Umbilical cord (tissue), 2 donors: ENCODE measurements at places on chromosomes 3 and 15.

GRCh38 chr3:160725338-160725737, 30.7 kb upstream of the PPM1L start:
- no peak for DNase-seq

GRCh38 chr3:8597219-8597853, 47.3 kb downstream of the SSUH2 start:
- DNase-seq, result peak; percentile 54

DNA sequence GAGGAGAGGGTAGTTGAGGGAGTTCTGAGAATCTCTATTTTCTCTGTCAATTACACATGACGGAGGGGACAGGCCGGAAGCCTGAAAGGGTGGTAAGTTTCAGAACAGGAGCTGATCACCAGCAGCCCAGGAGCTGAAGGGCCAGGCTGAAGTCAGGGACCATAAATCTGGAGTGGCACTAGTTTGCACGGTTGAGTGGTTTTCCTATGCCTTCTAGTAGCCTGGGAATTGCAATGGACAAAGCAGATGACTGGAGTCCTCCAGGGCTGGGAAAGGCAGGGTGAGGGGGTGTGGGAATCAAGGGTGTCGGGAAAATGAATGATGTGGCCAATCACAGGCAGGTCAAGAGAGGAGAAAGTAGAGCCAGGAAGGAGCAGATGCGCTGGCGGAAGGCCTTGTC, 72.5 kb downstream of the MAGEF1 start:
- DNase-seq, result no peak

DNA sequence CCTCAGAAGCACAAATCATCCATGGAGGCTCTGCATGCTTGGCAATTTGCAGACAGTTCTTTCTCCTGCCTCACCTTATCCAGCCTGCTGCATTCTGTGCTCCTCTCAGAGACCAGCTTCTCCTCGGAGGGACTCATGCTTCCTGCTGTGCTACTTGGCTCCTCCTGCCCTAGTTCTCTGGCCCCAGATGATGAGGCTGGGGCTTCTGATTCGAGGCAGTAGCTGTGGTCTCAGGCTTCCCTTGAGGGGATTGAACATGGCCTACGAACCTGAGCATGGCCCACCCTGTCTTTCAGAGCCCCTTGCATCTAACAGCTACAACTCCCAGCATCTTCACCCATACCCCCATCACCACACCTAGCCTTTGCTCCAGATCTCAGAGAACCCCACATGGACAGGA, 6.7 kb downstream of the VIPR1 start:
- DNase-seq, result no peak

GRCh38 chr15:60539016-60539415, 60.1 kb upstream of the ICE2 start:
- DNase-seq, result peak; percentile 25

DNA sequence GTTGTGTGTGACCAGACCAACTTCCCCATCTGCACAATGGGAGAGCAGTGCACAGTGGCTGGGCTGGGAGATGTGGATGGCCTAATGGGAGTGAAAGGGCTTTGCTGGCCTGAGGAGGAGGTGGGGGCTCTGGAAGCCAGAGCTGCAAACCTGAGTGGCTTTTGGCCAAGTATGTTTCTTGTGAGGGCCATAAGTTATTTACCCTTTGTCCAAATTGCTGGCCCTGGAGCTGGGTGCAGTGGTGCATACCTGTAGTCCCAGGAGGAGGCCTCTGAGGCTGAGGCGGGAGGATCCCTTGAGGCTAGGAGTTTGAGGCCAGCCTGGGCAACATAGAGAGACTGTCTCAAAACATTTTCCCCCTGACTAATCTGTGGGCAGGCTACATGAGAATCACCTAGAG, 129.1 kb downstream of the WNT7A start:
- no peak for DNase-seq

GRCh38 chr15:93865586-93865985, 365.8 kb upstream of the MCTP2 start:
- no peak for DNase-seq

DNA sequence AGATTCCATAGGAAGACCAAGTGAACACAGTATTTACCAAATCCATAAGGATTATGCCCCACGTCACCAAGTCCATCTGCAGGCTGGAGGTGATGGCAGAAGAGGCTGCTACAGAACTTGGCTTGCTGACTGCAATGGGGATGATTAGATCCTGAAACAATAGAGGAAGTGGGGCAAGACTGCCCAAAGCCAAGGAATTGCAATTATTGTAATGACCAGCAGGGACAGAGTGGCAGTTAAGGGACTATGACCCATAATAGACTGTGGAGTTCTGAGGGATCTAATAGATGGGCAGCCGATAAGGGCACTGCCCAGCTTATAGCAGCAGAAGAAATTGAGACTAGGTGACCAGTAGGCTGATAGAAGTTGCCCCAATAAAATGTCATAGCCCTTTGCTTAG, 108.4 kb downstream of the MINAR1 start:
- no peak for DNase-seq

DNA sequence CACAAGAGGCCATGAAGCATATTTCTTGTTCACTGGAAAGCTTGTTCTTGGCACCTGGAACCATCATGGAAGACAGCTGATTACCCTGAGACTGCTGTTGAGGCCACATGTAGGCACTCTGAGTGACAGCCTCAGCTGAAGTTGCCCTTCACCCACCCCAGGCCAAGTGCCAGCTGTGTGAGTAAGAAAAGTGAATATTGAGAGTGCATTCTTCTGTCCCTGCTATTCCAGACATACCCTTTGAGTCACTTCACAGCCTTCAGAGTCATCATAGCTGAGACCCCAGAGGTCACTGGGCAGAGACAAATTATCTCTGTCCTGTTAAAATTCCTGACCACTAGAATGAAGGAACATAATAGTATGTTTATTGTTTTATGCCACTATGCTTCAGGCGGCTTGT, 79.6 kb downstream of the NFKBIZ start:
- DNase-seq, result no peak

DNA sequence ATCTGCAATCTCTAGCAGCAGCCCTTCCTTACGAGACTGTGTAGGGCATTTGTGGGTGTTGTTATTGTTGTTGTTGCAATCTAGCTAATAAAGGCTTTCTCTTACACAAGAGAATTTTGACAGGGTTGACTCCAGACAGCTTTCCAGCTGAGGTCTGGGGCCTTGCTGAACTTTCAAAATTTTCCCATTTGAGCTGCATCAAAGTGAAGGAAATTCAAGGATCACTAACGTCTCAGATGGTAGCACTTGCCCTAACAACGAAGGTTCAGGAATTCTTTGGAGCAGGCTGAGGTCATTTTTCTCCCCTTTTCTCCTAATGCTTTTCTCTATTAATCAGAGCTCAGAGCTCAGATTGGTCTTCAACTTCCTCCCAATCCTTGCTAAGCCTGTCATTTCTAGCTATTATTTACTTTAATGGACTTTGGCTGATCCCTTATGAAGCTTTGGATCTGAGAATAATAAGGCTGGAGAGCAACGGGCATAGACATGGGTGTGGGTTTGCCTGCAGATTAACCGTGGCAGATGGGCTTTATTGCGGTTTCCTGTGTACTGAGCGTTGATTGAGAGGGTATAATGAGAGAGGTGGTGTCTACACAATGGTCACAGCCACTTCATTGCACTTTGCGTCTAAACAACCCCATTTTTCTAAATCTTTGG, 614.0 kb upstream of the AGTR1 start:
- no peak for DNase-seq

- DNase-seq, result no peak
These were observed 364.4 kb upstream of the MCTP2 start for GRCh38 chr15:93866948-93867347.

DNA sequence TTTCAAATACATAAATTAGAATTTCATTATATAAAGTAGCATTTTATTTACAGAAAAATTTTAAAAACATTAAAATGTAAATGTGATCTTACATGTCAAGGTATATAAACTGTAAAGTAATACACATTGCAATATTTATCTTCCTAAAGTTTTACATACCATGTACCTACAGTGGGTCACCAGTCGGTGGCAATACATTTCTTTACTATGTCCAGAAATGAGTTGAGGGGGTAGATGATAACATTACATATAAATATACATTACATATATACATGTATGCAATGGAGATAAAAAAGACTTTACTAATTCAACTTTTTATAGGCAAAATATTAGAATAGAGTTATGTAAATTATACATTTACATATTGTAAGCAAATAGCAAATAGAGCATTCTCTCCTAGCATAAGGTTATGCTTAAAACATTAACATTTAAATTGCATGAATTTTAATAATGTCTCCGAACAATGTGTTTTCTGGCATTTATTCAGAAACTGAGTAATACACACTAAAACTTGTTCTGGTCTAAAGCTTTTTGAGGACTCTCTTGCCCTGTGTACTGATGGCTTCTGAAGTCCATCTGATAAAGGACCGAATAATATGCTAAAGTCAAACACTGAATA, 93.3 kb upstream of the NLGN1 start:
- DNase-seq, result no peak

- DNase-seq, result peak; percentile 66
These were observed 15.7 kb downstream of the VPS18 start for GRCh38 chr15:40909662-40910630.

DNA sequence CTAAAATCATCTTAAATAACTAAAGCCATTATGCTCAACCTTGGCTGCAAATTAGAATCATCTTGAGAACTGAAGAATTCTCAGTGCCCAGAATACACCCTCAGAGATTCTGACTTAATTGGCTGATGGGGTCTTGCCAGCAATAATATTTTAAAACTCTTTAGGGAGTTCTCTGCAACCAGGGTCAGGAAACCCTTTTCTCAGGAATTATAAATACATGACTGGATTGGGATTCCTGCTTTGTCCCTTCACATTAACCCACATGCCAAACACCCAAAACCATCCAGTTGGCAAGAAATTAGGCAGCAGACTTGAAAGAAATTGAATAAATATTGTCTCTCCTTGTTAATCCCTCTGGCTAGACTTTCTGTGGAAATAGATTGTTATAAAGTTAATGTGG, 482.3 kb upstream of the NECTIN3 start:
- DNase-seq, result no peak

DNA sequence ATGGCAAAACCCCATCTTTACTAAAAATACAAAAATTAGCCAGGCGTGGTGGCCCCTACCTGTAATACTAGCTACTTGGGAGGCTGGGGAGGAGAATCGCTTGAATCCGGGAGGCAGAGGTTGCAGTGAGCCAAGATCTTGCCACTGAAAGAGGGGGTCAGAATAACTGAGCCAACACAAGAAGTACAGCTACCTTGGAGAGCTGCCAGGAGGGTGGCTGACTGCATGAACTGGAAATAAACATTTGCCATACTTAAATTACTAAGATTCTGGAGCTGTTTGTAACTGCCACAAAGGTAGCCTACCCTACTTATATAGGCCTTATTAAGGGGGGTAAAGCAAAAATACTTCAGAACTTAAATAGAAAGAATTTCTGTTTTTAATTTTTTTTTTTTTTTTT, 15.4 kb upstream of the PIK3CB start:
- DNase-seq, result no peak

DNA sequence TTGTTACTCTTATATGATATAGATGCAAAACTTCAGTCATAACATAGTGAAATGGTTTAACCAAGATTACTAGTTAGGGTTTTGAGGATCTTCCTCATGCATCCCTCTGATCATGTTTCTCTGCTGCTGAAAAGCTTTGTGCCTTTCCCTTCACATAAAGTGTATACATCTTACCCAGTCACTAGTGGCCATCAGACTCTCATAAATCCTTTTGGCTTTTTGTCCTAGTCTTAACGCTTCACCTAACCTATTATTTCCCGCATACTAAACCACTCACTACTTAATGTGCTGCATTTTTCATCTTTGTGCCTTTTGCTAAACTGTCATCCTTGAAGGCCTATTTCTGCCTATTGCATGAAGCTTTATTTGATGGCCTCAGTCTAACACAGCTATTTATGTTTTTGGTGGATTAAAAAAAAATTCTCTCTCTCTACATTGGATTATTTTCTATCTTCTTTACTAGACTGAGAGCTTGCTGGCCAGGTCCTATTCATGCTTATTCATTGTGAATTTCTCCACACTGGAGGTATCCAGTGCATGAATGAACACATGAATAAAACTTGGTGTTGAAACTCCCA, 717.6 kb upstream of the GOLIM4 start:
- no peak for DNase-seq

- DNase-seq, result no peak
These were observed 94.2 kb upstream of the PSMD6 start for GRCh38 chr3:64117483-64117882.

- DNase-seq, result no peak
These were observed 42.3 kb downstream of the SLC12A1 start for GRCh38 chr15:48248414-48248813.

GRCh38 chr15:50675535-50676144, 11.0 kb downstream of the TRPM7 start:
- DNase-seq, result peak; percentile 60

DNA sequence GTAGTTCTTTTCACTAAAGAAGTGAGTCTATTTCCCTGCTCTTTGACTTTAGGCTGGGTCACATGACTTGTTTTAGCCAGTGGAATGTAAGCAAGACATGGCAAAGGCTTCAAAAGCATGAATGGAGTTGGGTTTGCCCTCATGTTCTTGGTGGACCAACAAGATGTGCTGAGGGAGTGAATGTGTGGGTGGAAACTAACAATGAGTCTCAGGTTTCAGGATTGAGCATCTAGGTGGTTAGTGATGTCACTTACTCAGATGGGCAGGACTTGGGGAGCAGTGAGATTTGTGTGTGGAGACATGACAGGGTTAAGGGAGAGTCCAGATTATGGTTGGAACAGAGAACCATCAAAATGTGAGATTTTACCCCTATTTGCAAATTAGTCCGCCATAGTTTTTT, 181.4 kb upstream of the UBE2E1 start:
- no peak for DNase-seq

DNA sequence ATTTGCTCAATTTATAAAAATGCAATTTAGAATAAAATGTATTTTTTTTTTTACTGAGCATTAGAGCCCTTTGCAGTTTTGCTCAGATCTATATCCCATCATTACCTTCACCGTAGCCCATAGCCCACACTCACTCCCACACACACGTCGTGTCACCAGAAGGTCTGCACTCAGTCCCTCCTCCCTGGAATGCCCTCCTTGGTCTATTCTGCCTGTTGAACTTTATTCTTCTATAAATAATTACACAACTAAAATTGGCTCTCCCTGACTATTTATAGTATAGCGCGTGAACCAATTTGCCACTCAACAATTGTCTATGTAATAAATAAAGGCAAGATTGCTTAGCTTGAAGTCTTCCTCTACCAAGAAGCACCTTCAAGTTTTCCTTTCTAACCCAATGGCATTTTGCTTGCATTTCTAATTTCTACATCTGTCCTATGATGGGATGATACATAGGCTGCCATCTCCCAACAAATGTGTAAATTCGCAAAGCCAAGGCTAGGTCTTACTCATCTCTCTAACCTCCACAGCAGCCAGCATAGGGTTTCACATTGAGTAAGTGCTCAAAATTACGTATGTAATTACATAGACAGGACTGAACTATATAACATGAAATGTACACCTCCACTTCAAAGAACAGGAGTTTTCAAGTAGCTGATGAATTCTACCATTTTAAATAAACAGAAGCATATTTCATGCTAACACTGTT, 172.0 kb upstream of the HES1 start:
- no peak for DNase-seq

GRCh38 chr3:24513463-24513862, 18.8 kb upstream of the THRB start:
- DNase-seq, result no peak
